Right lobe of liver (tissue), 6 donors: ENCODE measurements at places on chromosomes 6 and 20. TPM values are rescaled to one million over a fixed set of nuclear protein-coding genes. Genes with fewer than 3 reads are reported as not detected.

Gene BPIFB4
- total RNA-seq, result not detected

Gene MCM8
- total RNA-seq, result 2.5 TPM

Gene C20orf144
- total RNA-seq, result not detected

Gene TMEM244
- not detected for total RNA-seq

GRCh38 chr20:23058240-23058639 lies 8.8 kb upstream of the THBD start:
- no peak for DNase-seq
- no peaks in the 10 kb centered on the region for H3K36me3 ChIP-seq
- no peaks in the 10 kb centered on the region for H3K4me1 ChIP-seq

DNA sequence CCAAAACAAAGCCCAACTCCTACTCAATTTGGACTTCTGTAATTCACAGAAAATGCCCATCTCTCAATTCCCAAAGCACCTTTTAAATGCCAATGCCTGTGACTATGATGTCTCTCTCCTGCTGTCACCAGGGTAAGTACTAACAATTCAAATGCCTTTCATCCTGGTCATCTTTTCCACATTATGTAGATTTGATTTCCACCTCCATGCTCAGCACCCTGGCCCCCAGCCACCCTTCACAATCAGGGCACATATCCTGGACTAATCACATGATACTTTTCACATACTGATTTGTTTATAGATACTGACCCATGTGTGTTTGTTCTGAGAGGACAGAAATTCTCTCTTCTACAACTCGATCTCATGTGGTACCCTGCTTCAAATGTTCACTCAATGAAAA lies 236.3 kb downstream of the PTPRK start:
- H3K27ac ChIP-seq, result no peak overlapping the region
- no peaks in the 10 kb centered on the region for H3K27me3 ChIP-seq
- H3K4me3 ChIP-seq, result no peak overlapping the region
- DNase-seq, result no peak
